ENCODE measurements at places on chromosomes 12 and 14. TPM values are rescaled to one million over a fixed set of nuclear protein-coding genes. Genes with fewer than 3 reads are reported as not detected.
A peak's percentile ranks its signal among the peaks of the same experiment; 100 is the strongest.

GRCh38 chr14:26078561-26078960, 519.3 kb downstream of the NOVA1 start:
- no peak for DNase-seq

DNA sequence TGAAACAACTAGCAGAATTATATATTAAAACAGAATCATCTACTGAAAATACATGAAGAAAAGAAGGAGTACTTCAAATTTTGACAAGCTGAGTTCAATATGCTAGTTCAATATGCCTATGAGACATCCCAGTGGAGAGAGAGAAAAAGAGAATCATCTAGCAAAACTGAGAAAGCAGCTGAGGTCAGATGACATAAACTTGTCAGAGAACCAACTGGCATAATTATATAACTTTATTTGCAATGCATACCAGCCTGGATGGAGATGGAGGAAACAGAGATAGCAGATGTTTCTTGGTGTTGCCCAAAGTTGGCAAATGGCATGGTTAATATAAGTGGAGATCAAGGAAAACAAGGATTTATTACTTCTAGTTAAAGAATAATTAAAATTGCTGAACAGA, 148.7 kb upstream of the PDZRN4 start:
- no peak for DNase-seq

Gene HOXC4
- not detected for total RNA-seq

DNA sequence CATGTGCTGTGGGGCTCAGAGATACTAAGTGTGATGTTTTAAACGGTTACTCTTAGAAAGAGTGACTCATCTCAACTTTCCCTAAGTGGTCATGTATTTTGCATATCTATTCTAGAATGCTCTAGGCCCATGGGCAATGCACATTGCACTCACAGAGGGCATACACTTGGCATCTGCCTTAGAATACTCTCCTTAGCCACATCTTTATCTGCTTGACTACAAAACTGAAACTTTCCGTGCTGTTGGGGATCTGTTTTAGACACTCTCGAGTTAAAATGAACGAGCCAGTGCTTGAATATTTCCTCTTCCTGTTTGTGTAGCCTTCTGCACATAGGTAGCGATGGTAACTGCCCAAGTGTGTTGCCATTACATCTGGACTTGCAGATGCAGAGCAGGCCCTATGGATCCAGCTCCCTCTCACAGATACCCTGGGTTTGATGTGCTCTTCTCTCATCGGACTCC, 180.5 kb downstream of the CAND1 start:
- DNase-seq = peak; percentile 71

DNA sequence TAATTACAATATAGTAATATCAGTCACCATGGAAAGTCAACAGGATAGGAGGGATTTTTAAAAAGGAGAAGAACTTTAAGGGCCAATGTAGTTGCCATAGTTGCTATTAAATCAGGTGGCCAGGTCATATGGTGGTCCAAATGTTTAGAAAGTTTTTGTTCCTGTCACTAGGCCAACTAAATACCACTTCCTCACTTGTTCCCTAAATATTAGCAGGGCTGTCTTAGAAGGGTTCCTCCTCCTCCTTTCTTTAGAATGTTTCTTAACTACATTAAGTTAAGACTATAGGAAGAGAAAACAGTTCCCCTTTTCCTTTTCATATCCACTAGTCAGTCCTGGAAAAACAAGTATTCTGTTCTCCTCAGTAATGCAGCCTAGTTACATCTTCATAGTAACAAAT, 50.3 kb downstream of the MON2 start:
- no peak for DNase-seq

DNA sequence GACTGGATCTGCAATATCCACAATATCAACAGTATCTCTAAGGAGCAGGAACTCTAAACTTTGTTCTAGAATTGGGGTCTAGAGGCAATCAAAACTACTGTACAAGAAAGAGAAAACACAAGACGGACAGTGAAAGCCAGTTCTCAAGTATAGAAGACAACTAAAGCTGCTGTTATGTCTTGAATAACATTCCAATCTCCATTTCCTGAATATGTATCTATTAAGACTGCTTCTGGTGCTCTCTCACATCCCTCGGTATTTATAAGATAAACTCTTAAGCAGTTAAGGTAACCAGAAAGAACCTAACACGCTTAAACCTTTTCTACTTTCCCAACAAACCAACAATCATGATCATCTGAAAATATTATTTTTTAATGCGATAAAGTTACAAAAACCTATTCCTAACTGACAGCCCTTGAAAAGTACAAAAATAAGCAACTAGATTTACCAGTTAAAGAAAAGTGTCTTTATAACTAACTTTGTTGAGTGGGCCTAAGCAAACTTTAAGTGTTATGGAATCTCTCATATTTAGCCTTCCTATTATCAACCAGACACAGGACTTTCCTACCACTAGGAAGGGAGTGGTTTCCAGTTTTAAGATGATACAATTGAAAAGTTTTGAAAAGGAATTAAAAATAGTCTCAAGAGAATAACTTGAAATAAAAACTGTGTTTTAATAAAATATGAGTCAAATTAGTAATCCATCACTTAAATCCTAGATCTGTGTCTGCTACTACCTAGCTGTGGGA, 30.7 kb downstream of the NUMB start:
- DNase-seq = no peak

- DNase-seq = no peak
Observed at GRCh38 chr12:121264951-121265515, 31.5 kb downstream of the CAMKK2 start.

DNA sequence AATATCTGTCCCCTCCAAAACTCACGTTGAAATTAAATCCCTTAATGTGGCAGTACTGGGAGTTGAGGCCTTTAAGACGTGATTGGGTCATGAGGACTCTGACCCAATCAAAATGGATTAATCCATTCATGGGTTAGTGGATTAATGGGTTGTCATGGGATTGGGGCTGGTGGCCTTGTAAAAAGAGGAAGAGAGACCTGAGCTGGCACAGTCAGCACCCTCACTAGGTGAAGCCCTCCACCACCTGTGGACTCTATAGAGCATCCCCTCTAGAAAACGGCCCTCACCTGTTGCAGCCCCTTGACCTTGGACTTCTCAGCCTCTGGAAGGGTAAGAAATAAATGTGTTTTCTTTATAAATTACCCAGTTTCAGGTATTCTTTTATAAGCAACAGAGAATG, 53.0 kb downstream of the SPRING1 start:
- DNase-seq = no peak

DNA sequence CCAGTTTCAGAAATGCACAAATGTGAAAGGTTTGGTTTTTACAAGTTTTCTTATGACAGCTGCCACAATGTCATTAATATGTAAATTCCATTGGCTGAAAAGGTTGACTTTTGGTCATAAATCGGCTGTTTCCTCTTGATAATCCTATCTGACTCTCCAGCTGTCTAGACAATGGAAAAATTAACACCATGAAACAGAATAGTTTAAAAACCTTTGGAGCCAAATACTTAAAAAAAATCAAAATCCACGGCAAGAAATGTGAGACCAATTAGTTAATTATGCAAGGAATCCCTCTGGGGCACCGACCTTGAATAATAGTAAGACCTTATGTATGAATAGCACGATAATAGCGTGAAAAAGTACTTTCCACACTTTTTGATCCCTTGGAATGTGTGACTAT, 138.0 kb downstream of the ZNF664 start:
- DNase-seq = no peak

DNA sequence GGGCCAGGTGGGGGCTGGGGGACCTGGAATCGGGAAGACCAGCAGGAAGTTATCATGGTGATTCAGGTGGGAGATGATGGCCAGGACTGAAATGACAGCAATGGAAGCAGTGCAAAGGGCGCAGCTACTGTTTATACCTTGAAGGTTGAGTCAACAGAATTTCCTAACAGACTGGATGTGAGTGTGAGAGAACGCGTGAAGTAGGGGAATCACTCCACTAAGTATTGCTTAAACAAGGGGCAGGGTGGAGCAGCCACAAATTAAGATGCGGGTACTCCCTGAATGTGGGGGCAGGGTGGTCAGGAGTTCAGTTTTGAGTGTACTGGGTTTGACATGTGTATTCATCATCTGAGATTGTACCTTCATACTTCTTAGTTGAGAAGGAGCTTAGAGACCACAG, 45.1 kb downstream of the MYF5 start:
- DNase-seq = no peak

Gene HOXC6
- total RNA-seq = not detected

- no peak for DNase-seq
Observed at GRCh38 chr12:54019091-54019811, 9.0 kb upstream of the HOXC6 start.

DNA sequence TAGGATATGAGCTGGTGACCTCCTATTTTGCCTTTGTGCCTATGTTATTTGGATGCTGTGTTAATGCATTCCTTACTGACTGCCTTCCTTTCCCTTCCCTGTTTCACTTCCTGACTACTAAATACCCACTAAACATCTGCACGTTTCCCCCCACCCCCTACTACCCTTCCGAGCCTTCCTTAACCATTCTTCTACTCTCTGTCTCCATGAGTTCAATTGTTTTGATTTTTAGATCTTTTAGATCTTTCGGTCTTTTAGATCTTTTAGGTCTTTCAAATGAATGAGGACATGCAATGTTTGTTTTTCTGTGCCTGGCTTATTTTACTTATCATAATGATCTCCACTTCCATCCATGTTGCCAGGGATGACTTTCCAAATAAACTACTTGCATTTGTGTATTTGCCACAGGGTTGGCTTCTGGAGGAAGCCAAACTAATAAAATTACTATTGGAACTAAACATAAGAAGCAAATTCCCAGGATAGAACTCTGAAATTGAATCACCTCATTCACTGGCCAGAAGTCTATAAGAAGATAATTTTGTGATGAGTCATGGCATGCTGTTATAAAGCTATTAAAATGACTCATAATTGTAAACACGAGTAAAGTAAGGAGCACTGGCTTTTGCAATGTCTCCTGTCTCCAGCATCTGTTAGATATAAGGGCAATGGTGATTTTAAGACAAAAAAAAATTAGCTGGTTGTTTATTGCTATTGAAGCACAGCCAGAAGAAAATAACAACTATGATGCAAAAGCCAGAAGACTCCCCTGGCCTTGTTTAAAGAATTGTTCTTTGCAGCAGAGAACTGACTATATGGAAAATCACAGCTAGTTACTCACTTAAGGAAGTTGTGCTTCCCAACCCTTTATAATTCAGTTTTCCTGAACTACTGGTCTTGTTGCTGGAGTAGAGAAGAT, 586.3 kb downstream of the LRFN5 start:
- no peak for DNase-seq

DNA sequence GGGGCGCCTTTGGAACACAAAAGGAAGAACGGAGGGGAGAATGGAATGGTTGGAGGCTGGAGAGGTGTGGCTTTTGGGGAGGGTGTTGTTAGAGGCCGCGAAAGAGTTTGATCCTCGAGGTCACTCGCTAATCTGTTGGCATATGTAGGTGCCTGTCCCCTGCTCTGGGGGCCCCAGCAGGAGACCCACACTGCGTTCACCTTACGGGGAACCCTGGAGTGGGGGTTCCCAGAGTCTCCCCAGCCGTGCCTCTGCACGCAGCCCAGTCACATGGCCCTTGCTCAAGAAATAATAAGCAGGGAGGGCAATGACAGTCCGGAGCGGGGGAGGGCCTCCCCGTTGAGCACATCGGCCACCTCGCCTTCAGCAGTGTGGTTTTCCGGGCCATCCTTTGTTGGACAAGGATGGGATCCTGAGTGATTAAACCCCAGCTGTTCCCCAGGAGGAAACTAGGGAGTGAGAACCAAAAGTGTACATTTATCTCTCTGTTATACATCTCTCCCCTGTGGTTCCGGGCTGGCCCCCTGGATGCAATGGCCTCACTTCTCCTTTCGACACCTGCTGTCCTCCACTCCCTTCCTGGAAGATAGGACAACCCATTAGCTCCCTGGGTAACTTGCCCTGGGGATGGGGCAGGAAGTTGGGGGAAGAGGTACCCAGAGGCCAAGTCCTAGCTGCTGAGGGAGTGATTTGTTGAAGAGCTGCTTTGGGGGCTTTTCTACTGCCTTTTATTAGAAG, 1.3 kb downstream of the PLEKHG3 start:
- no peak for DNase-seq

DNA sequence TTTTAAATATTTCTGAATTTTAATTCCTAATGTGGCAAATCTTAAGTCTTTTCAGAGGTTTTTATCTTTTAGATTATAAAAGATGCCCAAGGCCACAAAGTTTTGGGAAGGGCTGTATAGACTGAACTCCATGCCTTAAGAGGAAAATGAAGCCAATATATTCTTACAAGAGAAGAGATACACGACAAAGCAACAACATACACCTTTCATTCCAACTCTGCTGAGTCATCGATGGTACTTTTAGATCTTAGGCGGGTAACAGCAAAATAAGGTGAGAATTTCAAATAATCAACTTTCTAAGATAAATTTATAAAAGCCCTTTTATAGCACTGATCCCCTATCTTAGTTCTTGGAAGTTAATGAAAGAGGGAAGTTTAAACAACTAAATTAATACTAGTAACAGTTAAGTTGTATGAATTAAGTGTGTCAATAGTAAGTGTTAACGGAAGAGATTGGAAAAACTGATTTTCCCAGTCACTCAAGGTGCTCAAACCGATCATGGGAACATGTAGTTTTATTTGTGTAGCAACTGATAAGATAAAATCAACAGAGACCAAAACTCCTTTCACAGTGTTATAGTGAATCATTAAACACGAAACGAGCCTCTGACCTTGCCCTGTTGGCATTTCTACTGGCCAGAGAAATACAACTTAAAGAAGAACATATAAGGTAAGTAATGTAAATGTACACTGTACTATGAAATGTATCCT, 18.8 kb upstream of the PIK3C2G start:
- no peak for DNase-seq

GRCh38 chr14:39505812-39506211, 73.6 kb upstream of the FBXO33 start:
- DNase-seq = no peak

GRCh38 chr12:41310367-41310766, 122.2 kb downstream of the PDZRN4 start:
- DNase-seq = no peak

Gene NANOG
- total RNA-seq = not detected

GRCh38 chr12:82015623-82016347, 256.6 kb upstream of the PPFIA2 start:
- no peak for DNase-seq

- DNase-seq = no peak
Observed at GRCh38 chr12:57185403-57185802, 31.2 kb upstream of the NXPH4 start.

Gene TOX4
- total RNA-seq = 82.8 TPM
